ENCODE measurements at places on chromosomes 7 and 10.

DNA sequence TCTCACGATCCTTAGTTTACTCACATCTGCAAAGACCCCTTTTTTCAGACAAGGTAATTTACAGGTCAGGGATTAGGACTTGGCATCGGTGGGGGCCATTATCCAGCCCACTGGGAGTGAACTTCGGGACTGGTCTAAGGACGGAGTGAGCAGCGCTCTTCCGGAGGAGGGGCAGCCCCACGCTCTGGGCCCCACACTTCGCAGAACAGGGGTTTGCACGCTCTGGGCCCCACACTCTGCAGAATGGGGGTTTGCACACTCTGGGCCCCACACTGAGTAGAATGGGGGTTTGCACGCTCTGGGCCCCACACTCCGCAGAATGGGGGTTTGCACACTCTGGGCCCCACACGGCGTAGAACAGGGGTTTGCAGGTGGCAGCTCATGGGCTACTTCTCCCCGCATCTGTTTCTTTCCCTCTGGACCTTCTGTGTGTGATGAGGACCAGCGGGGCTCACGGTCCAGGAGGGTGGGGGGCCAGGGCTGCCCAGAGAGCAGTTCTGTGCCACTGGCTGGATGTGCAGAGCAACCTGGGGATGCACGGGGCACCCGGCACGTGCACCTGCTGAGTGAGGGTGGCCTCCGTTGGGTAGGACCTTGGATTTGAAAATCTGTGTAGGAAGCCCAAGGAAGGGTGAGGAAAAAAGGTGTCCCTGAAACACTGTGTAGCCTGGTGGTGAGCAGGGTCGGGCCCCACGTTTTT, 134.8 kb downstream of the WDR37 start:
- no peak for DNase-seq

- no peak for DNase-seq
Observed at GRCh38 chr10:15642095-15642494, 77.6 kb downstream of the ITGA8 start.

- DNase-seq = no peak
Observed at GRCh38 chr7:121510858-121511482, 114.9 kb upstream of the FAM3C start.

DNA sequence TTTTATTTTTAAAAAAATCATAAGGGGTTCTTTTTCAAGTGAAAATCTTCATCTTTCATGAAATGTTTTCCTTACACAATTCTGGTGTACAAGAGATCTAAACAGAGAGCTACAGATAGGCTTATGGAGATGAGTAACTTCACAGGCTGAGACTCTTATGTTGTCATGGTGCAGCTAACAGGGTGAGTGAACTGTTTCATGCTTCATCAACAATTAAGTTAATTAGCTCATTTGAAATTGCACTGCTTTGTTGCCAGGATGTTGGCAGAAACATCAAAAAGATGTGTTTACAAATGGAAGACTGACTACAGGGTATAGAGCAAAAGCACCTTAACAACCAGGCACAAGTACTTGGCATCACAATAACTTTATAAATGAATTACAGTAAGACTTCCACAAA, 230.8 kb downstream of the FOXP2 start:
- DNase-seq = no peak

- no peak for DNase-seq
Observed at GRCh38 chr10:84329986-84330651, 1.7 kb downstream of the CCSER2 start.

- DNase-seq = no peak
Observed at GRCh38 chr7:144118341-144118740, 4.6 kb upstream of the OR2A14 start.

- peak; percentile 41 for DNase-seq
Observed at GRCh38 chr7:40000734-40001315, 50.8 kb downstream of the CDK13 start.

GRCh38 chr10:48809261-48809660, 124.6 kb downstream of the WDFY4 start:
- DNase-seq = no peak

DNA sequence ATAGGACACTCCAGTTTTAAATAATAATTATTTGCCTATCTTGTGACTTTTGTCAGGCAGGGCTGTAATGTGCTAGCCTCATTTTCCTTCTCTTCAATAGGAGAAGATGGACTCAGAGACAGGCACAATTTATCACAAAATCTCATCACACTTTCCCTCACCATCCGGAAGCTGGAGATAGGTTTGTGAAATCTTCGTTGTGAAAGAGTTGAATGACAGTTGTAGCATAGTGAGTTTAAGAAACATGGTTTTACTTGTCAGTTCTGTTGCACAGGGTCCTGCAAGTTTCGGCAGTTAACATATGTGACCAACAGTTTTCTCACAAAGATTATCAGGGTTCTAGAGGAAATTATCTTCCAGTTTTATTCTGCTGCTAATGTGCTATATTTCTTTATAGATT, 37.7 kb upstream of the MAP3K8 start:
- DNase-seq = no peak

DNA sequence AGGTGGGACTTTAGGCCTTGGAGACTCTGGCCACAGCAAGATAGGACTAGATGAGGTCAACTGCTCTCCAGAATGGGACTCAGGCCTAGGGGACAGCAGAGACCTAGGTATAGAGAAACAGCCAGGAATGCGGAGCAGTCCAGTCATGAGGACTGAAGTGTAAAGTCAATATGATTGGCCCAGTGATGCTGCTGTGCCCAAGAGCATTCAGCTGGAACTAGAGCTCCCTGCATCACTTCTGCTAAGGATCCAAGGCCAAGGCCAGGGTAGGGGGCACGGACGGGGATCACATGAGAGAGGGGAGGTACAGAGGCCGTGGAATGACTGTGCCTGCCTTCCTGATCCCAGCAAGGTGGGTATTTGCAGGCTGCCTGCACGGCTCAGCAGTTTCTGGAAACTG, 237.9 kb downstream of the FRMD4A start:
- DNase-seq = no peak

DNA sequence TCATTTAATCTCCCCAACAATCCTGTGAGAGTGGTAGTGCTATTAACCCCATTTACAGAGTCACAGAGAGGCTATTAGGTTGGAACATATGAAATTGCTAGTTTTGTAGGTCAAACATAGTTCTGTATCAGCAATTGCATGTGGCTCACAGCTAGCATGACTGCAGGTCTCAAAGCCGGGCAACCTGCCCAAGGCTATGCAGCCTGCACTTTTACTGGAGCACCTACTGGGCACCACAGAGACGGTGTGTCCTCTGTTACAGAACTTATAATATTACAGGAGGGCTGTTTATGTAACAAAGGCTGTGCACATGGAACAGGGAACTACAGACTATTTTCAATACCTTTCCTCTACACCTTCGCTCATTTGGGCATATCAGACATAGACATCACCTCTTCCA, 355.8 kb downstream of the RPS24 start:
- DNase-seq = no peak

DNA sequence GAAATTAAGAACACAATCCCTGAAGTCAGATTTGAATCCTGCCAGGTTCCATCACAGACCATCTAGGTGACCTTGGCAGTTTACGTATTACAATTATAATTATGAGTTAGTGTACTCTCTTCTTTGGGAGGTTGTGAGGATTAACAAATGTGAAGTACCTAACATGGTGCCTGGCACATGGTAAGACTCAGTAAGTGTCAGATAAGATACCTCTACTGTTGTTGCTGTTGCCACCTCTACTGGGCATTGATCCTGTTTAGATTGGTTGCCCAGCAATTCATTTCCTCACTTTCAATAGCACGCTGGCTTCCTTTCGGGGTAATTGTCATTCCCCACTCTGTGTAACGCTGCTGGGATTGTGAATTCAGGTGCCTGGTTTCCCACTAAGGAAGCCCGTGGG, 31.7 kb upstream of the HGF start:
- DNase-seq = no peak

DNA sequence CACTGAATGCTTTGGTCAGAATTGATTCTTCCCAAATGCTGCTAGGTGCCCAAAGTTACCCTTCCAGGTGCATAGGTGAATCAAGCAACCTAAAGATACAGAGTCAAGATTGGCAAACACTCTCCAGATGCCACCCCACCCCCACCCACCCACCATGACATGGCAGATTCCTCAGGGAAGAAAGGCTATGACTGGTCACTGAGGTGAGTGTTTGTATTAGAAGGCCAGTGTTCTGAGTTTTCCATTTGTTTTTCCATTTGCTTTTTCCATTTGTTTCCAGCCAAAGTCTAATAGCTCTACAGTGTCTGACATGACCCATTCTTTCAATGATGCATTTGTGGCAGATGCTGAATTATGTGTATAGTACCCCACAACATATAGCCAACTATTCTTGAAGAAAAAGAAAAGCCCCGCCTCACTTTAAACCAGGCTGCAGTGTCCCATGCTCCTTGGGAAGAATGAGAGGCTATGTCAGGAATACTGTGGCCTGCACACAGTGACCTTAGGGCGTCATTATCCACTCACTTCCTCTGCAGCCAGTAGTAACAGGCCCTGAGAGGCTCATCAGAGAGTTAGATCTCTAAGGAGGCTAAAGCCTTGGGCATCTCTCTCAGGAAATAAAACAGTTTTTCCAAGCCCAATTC, 16.1 kb upstream of the HIBADH start:
- no peak for DNase-seq

DNA sequence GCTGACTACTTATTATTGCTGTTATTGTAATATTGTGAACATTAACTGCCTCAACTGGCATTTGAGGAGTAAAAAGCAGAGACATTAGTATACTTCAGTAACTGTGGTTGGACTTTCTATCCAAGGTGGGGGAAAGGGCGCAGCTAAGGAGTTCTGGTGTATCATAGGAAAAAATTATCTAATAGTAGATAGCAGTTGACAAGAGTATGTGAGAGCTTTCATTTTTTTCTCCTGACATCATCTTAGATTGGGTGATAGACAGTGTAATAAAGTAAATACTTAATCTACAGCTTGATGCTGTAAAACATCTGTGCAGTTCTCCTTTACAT, 68.9 kb downstream of the PHTF2 start:
- no peak for DNase-seq

DNA sequence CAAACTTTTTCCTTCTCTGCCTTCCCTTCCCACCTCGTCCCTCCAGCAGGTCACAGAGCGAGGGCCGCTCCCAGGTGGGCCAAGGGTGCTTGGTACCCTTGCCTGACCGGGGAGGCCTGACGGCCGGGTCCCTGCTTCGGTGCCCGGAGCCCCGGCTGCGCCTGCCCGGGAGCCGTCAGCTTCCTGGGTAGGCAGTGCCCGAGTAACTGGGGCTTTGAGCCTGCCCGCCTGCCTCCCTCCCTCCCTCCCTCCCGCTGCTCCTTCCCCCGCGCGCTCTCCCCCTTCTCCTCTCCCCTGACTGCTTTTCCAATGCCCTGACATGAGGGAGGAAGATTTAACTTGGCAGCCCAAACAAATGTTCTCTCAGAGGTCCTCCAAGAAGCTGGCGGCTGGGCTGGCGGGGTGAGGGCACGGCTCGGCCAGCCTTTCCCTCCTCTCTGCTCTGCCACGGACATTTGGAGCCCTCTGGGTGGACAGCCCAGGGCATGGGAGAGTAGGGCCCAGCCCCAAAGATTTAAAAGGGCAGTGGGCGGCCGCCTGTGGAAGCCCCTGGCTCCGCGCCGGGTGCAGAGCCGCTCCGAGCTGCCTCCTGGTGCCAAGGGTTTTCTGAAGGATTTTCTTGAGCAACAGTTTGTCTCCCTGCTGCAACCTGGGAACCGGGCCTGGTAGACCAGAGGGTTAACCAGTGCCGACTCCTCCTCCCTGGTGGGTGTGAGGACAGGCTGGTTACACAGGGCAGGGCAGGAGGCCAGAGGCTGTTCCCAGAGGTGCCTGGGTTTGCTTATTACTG, 2.0 kb downstream of the ZMIZ1 start:
- peak; percentile 97 for DNase-seq

- DNase-seq = no peak
Observed at GRCh38 chr7:11811709-11812108, 20.3 kb downstream of the THSD7A start.

GRCh38 chr10:1197384-1197783, 141.2 kb downstream of the WDR37 start:
- DNase-seq = no peak

- DNase-seq = no peak
Observed at GRCh38 chr10:80137031-80137862, 4.7 kb downstream of the PLAC9 start.

DNA sequence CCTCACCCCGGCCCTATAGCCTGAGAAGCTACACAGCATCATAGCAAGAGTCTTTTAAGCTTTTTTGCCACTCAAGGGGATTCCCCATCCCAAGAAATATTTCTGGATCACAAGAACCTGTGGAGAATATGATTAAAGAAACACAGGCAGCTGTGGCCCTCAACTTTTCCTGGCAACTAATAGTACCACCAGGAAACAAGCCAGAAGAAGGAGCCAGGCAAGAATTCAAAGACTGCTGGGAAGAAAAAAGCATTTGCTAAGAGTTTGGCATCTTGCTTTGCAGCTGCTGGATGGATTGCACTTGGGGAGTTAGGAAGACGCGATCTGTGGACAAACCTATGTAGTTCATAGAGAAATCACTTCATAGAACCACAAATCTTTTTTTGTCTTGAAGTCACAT, 437.8 kb downstream of the PLXDC2 start:
- peak; percentile 61 for DNase-seq

DNA sequence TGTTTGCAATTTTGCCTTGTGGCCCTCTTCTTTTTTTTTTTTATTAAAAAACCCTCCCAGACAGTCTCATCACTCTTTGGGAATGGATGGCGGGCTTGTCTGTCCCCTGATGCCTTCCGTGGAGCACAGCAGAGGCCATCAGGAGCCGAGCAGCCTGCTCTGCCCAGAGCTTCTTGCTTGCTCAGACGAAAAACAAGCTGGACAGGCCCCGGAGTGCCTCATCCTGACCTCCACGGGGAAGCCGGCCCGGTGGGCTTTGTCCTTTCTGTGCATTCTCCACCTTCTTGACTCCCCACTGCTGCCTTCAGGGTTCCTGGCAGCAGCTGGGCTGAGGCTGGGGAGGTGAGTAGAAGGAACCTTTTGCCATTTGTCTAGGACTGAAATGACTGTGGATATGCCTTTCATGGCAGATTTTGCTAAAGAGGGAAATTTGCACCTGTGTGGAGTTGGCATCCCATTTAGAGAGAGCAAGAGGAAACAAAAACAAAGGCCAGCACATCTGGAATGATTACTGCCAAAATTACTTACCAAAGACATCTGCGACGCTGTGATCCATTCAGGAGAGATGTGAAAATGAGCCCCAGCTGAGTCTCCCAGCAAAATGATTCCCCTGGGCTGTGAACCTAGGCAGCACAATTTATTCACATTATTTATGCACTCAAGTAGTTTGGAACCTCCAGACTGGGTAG, 108.3 kb downstream of the AOAH start:
- DNase-seq = no peak

DNA sequence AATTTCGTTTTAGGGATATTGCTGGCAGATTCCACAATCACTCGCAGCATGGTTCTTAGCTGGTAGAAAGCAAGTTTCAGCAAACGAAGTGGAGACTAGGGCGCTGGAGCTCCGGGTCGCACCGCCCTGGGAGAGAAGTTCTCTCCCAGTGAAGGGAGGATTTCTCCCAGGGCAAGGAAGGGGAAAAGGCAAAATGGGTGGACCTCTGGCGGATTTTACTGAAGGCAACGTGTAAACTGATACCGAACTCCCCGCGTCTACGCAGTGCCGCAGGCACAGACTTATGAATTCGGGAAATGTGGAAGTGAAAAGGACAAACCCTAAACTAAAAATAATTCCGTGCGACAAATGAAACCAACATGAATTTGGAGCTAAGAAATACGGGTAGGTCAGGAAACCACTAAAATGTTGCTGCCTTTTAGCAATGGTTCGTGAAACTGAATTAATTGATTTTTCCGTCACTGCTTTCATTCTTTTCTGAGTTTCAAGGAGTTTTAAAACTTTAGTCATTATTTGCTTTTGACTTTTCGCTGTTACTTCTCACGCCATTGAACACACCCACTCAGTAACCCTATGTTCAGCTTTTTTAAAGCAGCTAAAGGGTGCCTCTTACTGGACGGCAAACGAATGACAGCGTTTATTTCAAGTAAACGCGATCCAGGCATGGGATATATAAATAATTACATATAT, at the start of gene MYOF:
TSS of gene MYOF (minus strand) at position 190 of the 690 bp plus-strand sequence. CDS start at position 50, 140 bp downstream.
- DNase-seq = peak; percentile 77

Measured in cardiac muscle cell (in vitro differentiated cells and primary cell).